Gastrocnemius medialis (tissue), 4 donors: ENCODE measurements at places on chromosomes 2 and 18.

DNA sequence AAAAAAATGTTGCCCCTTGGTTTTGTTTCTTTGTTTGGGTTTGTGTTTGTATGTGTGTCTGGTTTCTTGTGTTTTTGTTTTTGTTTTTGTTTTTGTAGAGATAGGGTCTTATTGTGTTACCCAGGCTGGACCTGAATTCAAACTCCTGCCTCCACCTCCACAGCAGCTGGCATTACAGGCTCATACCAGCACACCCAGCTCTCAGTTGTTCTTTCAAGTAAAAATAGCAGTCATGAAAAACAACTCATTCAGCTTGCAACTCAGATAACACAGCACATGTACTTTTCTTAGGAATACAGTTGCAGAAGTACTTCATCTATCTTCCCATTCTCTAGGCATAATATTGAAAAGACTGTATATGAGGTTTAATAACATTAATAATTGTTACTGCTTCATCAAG, 37.0 kb downstream of the ZC3H8 start:
- no peak for DNase-seq

- DNase-seq: no peak
Measured at GRCh38 chr2:158817588-158817987, 22.5 kb downstream of the DAPL1 start.

- DNase-seq: no peak
Measured at GRCh38 chr2:231546014-231546715, 15.9 kb upstream of the NMUR1 start.

DNA sequence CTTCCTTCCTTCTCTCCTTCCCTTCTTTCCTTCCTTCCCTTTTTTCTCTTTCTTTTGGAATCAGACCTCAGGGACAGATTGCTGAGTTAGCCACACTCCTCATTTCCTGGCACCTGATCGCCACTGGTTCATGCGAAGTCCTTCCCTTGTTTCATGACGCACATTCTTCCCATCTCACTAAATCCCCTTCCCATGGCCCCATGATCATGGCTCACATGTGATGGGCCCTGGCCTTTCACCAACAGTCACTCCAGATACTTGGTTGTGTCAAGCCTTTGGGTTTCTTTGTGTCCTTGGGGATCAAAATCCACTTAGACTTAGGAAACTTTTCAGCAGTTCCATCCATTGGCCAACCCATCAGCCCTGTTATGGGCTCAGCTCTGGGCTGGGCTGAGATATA, 23.8 kb upstream of the ASPRV1 start:
- no peak for DNase-seq

GRCh38 chr2:224287531-224287930, 114.4 kb downstream of the FAM124B start:
- no peak for DNase-seq

GRCh38 chr18:49584394-49584793, 22.5 kb downstream of the LIPG start:
- no peak for DNase-seq

DNA sequence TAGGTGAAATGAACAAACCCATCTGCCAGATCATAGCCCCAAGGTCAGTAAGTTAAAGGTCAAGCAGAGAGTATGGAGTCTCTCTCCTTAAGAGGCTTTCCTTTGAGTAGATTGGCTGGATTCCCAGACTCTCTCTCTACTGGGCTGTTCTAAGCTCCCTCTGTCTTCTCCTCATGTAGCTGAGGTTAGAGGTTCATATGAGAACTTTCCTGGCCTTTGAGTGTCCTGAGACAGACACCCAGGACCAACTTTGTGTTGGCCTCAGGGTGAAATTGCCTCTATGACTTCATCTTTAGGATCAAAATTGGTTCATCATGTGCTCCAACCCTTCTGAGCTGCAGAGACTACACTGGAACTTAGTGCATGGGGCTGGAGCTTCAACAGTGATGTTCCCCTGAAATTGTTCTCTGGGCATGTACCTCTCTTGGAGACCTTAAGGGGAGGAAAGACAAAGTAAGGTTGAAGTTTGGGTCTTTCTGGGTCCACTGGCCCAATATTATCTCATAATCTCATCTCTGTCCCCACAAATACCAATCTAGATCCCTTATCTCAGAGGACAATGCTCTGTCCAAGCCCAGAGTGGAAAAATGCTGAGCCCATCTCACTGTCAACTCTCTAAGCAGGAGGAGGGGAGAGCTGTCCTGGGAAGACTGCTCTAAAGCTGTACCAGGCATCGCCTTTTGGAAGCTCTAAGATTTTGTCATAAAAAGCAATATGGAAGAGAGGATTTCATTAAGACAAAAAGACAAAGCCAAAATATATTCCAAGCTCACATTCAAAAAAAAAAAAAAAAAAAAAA, 177.3 kb upstream of the ARL4C start:
- DNase-seq: no peak

GRCh38 chr2:100801402-100801801, 18.5 kb upstream of the NPAS2 start:
- DNase-seq: no peak

GRCh38 chr2:142591420-142591819, 286.0 kb upstream of the KYNU start:
- DNase-seq: no peak

DNA sequence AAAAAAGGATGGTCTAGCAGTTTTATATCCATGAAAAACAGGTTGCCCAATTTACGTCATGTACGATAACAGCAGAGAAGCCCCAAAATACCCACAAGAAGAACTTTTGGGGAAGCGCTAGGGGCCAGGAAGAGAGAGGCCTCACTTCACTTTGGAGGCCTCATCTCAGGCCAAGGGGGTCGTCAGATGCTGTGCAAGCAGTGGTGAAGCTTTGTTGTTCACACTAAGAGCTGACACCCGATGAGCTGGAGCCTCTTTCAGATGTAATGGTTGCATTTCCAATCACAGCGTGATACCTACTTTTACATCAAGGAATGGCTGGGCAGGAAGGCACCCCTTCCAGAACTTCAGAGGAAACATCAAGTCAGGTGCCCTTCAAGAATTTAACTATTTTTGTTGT, 242.3 kb upstream of the PXDN start:
- DNase-seq: no peak

DNA sequence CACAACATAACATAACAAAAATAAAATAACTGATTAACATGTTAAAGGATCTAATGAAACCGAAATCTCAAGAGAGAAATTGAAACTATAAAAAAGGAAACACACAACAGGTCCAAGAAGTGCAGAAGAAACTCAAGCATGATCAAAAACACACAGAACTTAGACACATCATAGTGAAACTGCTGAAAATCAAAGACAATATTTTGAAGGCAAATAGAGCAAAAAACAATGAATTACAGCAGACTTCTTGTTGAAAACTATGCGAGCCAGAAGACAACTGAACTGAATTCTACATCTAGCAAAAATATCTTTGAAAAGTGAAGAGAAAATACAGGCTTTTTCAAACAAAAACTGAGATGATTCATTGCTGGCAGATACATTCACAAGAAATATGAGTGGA, 61.3 kb downstream of the UGP2 start:
- DNase-seq: no peak

GRCh38 chr2:112048236-112048592, 6.9 kb upstream of the TMEM87B start:
- DNase-seq: no peak

- no peak for DNase-seq
Measured at GRCh38 chr2:51505533-51505932, 473.6 kb upstream of the NRXN1 start.

- DNase-seq: no peak
Measured at GRCh38 chr18:45860492-45860891, 35.0 kb downstream of the SIGLEC15 start.

- DNase-seq: no peak
Measured at GRCh38 chr2:35933031-35933430, 422.5 kb upstream of the CRIM1 start.

- DNase-seq: no peak
Measured at GRCh38 chr2:86417961-86418360, 23.2 kb upstream of the KDM3A start.

DNA sequence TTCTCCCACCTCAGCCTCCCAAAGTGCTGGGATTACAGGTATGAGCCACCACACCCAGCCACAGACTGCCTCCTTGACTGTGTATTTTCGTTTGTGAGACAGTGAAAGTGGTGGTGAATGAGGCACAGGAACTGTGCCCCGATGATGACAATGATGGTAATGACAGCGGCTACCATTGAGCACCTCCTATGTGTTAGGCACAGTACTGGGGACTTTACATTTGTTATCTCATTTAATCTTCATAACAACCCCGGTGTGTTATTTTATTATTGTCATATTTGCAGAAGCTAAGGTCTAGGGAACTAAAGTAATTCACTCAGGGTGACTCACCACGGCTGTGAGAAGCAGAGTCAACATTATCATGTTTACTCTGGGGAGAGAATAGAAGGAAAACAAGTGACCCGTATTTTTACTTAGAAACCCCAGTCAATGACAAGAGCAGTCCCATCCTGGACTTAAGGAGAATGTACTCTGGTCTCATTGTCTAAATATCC, 77.6 kb upstream of the ALPP start:
- no peak for DNase-seq

DNA sequence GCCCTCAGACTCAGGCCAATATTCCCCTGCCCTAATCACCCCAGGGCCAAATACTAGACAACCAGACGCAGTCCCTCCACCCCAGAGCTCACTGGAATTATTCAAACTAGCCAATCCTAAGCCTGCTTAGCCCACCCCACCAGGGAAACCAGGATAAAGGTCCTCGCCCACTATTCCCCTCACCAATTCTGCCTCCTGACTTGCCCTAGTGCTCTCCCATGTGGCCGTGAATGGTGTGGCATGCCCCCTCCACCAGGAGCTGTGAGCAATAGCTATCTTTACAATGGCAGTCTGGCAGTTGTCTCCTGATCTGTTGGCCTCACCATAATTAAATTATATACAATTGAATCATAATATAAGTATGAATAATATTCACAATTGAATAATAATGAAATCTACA, 42.3 kb downstream of the FAM124B start:
- DNase-seq: no peak

GRCh38 chr2:20054931-20055330, 3.5 kb upstream of the LAPTM4A start:
- DNase-seq: no peak

DNA sequence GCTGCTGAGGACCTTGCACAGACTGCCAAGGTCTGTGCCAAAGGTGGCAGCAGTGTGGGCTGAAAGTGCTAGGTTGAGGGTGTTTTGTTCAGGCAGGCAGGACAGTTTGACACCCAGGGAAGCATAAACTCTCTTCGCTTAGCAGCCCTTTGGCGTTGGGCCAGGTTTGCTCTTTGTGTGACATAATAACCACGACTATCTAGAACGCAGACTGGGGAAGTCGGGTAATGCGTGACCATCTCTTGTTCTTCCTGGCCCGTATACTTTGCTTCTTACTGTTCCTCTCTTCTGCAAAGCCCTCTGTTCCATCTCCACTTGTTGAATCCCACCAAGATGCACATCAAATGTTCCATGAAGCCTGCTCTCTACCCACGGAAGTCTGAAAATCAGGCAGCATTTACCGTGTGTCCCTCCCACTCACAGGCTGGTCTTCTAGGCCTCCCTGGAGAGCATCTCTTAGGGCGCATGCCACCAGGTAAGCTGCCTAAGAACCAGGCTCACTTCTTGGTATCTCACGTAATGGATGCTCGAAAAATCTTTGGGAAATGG, 96.7 kb upstream of the LMAN1 start:
- no peak for DNase-seq

- no peak for DNase-seq
Measured at GRCh38 chr2:65313126-65313953, 85.7 kb downstream of the ACTR2 start.

- no peak for DNase-seq
Measured at GRCh38 chr2:173985605-173985992, 20.4 kb upstream of the SP3 start.

DNA sequence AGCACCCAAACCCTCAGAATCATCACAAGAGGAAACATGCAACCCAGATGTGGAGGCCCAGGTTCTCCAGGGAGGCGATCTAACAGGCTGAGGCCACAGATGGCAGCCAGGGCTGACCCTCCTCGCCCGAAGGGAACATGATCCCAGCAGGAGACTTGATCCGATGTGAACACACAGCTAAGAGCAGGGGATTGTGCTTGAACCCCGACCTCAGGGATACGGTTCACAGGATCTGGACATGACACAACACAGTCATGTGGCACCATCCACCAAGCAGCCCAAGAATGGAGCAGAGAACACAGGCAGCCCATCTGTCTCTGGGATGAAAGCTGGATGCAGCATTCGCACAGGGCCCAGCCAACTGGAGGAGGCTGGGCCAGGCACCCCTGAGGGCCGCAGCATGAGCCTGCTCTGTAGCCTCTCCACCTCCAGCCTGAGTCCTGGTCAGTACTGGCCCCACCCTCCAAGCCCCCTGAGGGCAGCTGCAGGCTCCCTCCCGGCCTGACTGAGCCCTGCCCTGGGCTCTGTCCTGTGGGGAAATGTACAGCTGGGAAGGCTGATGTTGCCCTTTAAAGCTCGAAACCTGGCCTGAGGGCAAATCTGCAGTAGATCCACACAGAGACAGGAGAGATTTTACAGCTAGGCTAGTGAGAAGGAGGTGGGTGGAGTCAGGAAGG, 39.0 kb downstream of the AQP12A start:
- DNase-seq: no peak

DNA sequence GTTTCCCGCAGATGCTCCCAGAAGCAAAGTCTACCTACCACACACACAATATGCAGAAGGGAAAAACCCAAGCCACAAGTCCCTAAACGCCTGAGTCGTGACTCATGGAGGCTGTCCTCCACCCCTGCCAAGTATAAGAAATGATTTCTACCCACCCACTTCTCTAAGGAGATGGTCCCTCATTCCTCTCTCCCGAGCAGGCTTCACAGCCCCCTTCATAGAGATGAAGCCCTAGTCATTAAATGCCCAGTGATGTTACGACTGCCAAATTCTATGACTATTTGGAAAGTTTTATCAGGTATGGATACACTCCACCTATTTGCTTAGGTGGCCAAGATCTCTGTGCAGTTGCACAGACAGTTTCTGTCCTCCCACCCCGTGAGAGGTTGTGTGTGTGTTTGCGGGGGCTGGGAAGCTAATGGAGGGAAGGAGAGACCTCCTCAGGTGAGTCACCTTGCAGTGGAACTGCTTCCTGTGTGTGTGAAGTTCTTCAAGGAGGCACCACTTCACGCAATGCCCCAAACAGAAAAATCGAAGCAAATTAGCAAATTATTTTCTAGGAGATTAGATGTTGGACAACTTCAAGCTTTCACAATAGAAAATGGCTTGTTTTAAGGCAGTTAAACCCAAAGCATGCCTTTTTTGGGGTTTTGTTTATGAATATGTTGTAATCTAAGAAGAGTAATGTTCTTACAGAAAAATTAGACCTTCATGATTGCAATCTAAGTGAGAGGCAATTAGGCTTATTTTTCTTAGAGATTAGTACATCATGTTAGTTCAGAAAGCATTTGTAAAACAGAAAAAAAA, 175.2 kb downstream of the TGIF1 start:
- no peak for DNase-seq

GRCh38 chr18:34709750-34710441, at the start of gene DTNA:
Gene DTNA, plus strand, starts transcription at chr18:34710298. Its CDS starts 45,679 bp downstream, at chr18:34755977.
- DNase-seq: no peak

DNA sequence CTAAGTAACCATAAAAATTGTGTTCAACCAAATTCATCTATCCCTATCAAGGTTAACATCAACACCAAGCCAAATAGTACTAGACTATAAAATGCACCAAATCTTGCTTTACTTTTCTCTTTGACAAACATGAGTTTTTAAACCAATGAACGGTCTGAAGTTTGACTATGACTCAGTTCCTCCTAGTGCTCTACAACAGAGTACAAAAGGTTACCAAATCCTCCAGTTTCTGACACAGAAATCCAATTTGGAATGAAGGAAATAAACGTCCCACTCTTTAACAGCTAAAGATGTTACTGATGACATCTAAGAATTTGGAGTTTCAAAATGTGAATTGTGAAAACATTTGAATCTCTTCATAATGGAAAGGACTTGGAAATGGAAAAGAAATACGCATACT, 11.8 kb upstream of the ACVR1 start:
- DNase-seq: no peak

- no peak for DNase-seq
Measured at GRCh38 chr2:181239201-181239799, 217.9 kb upstream of the ITGA4 start.
